ENCODE measurements at places on chromosomes 1 and 21. TPM values are rescaled to one million over a fixed set of nuclear protein-coding genes. Genes with fewer than 3 reads are reported as not detected.
A peak's percentile ranks its signal among the peaks of the same experiment; 100 is the strongest.

- no peak overlapping the region for H3K27ac ChIP-seq
- DNase-seq, result no peak
- H3K27me3 ChIP-seq, result peaks cover 48% of the 10 kb centered on the region
Observed at GRCh38 chr1:34066166-34066565, 98.9 kb downstream of the CSMD2 start.

GRCh38 chr1:68175621-68176398 is 56.5 kb downstream of the WLS start:
- H3K36me3 ChIP-seq, result no peaks in the 10 kb centered on the region
- DNase-seq, result no peak
- no peaks in the 10 kb centered on the region for H3K27me3 ChIP-seq

GRCh38 chr1:51819810-51820209 is 58.7 kb downstream of the NRDC start:
- H3K4me3 ChIP-seq, result no peak overlapping the region
- peak overlapping the region; percentile 3 for H3K27ac ChIP-seq
- peaks cover 11% of the 10 kb centered on the region for H3K36me3 ChIP-seq
- no peak for DNase-seq
- no peaks in the 10 kb centered on the region for H3K4me1 ChIP-seq
- H3K27me3 ChIP-seq, result no peaks in the 10 kb centered on the region

- no peaks in the 10 kb centered on the region for H3K36me3 ChIP-seq
- H3K4me1 ChIP-seq, result no peaks in the 10 kb centered on the region
- no peak overlapping the region for H3K4me3 ChIP-seq
- DNase-seq, result no peak
- H3K27me3 ChIP-seq, result peaks cover 7% of the 10 kb centered on the region
Observed at GRCh38 chr1:213327017-213327667, 276.1 kb downstream of the RPS6KC1 start.

- peak overlapping the region; percentile 13 for H3K27ac ChIP-seq
- peaks cover 14% of the 10 kb centered on the region for H3K27me3 ChIP-seq
- peaks cover 4% of the 10 kb centered on the region for H3K4me1 ChIP-seq
Observed at GRCh38 chr1:212979340-212980122, 29.2 kb downstream of the VASH2 start.

GRCh38 chr1:120178799-120179756 is 2.8 kb upstream of the SEC22B start:
- no peak for DNase-seq
- no peaks in the 10 kb centered on the region for H3K27me3 ChIP-seq
- peaks cover 17% of the 10 kb centered on the region for H3K4me1 ChIP-seq
- peak overlapping the region; percentile 66 for H3K27ac ChIP-seq

DNA sequence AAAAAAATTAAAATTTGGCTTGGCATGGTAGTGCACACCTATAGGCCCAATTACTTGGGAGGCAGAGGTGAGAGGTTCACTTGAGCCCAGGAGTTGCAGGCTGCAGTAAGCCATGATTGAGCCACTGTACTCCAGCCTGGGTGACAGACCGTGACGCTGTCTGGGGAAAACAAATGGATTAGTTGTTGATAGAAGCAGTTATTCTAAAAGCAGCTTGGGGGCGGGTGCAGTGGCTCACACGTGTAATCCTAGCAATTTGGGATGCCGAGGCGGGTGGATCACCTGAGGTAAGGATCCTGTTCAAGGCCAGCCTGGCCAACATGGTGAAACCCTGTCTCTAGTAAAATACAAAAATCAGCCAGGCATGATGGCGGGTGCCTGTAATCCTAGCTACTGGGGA is 40.3 kb downstream of the KIF1B start:
- no peak overlapping the region for H3K27ac ChIP-seq
- no peaks in the 10 kb centered on the region for H3K36me3 ChIP-seq
- no peak for DNase-seq
- no peaks in the 10 kb centered on the region for H3K4me1 ChIP-seq
- no peaks in the 10 kb centered on the region for H3K27me3 ChIP-seq

PROK1 gene
- total RNA-seq, result not detected

CYYR1 gene
- not detected for total RNA-seq

CYP4B1 gene
- total RNA-seq, result not detected
